Stromal cell of bone marrow (primary cell): ENCODE measurements at places on chromosomes 7 and 10.

DNA sequence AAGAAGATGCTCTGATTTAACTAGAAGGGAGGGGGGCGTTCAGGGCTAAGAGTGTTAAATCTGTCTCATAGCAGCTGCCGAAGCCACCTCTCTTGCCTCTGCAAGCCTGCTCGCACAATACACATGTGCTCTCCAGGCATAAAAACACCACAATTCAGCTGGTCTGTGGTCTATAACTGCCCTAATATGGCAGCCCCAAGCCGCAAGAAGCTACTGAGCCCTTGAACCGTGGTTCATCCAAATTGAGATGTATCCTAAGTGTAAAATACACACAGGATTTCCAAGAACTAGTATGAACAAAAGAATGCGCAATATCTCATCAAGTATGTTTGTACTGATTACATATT, 70.8 kb upstream of the FGFR2 start:
- no peak for DNase-seq

- DNase-seq: no peak
Measured at GRCh38 chr7:78039790-78040776, 241.5 kb downstream of the PHTF2 start.

DNA sequence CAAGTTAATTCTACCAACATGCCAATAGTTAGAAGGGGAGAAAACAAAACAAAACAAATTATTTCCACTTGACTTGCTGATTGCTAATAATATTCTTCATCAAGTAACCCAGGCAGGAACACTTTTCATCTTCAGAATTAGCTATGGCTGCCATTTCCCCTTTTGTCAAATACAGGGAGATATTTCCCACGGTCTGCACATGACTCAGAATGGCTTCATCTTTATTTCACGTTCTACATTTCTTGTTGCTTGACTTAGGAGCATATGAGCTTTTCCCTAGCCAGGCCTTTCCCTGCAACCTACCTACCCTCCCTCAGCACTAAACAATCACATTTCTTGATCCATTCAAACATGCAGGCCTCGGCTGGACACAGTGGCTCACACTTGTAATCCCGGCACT, 6.5 kb downstream of the CPVL start:
- DNase-seq: no peak

DNA sequence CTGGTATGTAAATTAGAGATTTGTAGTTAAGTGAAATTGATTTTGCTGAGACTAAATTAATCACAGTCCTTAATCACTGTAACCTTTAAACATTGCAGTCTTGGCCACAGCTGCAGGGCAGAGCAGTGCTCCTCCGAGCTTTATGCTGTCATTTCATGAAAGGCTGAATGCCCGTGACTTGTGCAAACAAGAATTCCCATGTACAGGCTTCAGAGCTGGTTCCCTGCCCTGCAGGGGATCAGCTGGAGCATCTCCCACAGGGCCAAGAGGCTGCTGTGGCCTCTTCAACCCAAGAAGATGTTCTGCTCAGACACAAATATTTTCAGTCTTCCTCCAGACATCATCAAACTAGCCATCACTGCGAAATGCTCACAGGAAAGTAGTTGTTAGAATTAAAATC, 419.1 kb downstream of the AUTS2 start:
- DNase-seq: no peak

- DNase-seq: no peak
Measured at GRCh38 chr10:69710008-69710888, 80.2 kb downstream of the FAM241B start.

- DNase-seq: no peak
Measured at GRCh38 chr10:114042895-114043531, 653 bp upstream of the ADRB1 start.

DNA sequence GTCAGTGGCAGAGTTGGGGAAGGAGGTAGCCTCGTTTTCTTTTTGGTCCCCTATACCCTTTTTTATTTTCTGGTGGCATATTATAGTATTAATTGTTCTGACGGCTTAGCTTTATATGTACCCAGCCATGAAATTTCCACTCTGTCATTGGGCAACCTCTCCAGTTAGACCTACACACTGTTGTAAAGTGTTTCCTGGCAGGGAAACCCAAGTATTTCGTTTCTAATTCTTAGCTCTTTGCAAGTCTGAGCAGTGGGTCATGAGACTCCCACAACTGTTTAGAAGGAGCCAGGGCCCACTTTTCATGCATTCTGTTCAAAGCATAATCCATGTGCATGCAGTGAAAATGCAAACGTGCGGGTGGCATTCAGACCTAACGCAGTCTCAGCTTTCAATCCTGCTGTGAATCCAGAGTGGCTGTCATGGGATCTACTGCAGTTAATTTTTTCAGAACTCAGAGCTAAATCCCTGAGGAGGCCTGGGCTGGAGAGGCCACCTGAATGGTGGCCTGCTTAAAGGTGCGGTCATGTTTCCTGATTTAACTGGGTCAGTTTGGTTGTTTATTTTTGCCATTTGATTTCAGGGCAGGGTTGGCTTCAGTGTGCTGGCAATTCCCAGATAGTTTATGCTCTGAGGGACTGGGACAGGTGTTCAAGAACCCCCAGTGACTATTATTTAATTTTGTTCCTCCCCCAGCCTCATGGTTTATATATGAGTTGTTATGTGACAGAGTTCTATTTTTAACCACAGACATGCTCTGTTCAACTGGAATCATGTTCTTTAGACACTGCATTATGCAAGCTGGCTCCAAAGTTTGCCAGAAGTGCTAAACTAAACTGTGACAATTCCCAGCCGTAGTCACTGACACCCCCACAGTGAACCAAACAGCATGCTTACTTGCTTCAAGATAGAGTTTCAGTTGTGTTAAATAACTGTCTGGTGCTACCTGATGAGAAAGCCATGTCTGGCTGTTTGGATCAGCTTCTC, 27.4 kb upstream of the SYPL1 start:
- DNase-seq: peak; percentile 31

GRCh38 chr7:1452205-1452604, 7.1 kb downstream of the MICALL2 start:
- DNase-seq: no peak

GRCh38 chr10:45000752-45001380, at the start of gene ZNF22:
Gene ZNF22, plus strand, starts transcription at chr10:45000923. Its CDS starts 2,446 bp downstream, at chr10:45003369.
- DNase-seq: no peak

DNA sequence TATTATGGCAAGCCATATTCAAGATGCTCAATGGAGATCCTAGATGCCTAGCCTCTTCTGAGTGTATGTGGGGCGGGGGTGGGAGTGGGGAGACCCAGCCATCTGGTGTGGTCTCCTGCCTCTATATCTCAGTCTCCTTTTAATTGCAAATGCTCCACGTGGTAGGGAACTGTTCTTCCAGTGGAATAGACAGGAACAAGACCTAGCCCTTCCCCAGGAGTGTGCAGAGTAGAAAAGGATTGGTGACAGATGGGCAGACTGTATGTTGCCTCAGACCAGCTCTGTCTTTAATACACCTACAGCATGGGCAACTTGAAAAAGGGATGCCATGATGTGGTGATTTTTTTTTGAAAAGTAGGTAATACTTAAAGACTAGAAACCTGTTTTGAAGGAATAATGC, 12.6 kb downstream of the CYP3A5 start:
- no peak for DNase-seq

GRCh38 chr7:78924581-78924980, 528.9 kb downstream of the MAGI2 start:
- peak; percentile 20 for DNase-seq

DNA sequence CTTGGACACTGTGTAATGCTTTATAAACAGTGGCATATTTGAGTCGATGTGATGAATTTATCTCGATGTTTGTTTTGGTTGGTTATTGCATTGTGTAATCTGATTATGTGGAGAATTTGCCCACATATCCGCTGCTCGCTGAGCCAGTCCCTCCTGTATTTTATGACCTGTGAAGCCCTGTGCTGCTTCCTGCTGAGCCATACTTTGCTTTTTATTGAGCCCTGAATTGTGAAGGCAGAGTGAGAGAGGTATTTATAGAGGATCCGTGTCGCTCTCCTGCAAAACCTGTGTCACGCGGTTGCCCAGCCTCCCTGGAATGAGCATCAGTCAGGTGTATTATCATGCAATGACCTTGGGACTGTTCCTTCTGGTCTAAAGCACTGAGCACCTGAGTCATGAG, 253.7 kb downstream of the ARHGAP21 start:
- no peak for DNase-seq

DNA sequence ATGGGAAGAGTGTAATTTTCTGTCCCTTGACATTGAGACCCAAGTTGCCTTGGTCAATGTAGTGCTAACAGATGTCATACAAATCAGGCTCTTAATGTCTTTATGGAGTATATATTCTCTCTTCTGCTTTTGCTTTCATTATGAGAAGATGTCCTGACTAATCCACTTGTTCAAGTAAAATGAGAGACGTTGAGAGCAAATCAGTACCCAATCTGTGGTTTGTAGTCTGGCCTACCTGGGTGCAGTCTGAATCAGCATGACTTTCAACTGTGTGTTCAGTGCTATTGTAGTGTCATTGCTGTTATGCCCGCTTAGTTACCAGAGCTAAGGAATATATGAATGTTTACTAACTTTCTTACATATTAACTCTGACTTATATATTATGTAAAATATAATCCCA, 612.4 kb downstream of the ANKRD7 start:
- DNase-seq: no peak

DNA sequence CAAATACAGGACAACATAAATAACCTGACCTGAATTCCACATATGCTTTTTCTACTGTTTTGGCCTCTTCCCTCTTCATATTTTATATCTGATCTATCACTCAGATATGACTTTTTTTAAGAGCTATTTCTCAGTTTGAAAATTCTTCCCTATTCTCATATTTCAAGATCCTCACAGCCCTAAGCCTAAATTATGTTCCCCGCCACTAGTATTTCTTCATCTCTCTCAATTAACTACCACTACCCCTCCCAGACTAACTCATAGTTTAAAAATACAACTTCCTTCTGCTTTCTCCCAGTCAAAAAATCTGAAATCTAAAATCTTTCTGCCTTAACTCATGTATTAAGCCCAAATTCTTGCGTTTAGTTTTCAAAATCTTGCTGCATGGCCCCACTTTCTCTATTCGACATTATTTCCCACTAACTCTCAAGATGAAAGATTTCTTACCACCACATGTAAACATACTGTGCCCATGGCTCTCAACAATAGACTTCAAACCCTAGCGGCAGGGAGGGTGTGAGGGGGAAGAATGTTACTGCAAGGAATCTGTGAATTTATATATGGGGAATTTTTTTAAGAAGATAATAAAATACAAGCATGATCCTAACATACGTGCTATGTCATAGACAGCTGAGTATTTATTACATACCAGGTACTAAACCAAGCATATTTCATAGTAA, 64.6 kb downstream of the TFEC start:
- no peak for DNase-seq

DNA sequence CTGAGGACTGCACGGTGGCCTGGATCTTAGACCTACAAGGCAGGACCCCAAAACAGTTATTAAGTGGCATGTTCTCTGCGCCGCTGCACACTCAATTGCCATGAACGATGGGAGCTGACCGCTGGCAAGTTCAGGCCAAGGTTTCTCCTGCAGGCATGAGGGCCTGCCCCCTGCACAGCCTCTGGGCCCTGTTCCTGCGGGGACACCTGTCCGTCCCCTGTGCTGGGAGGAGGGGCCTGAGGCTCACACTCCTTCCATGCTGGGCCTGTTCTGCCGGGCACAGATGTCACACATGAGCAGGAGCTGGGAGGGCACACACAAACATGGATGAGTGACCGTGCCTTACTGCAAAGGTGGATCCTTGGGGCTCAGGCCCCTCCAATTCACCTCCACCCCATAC, 90.0 kb downstream of the PTPRN2 start:
- DNase-seq: no peak

- DNase-seq: no peak
Measured at GRCh38 chr7:46814516-46815250, 767.2 kb downstream of the TNS3 start.

DNA sequence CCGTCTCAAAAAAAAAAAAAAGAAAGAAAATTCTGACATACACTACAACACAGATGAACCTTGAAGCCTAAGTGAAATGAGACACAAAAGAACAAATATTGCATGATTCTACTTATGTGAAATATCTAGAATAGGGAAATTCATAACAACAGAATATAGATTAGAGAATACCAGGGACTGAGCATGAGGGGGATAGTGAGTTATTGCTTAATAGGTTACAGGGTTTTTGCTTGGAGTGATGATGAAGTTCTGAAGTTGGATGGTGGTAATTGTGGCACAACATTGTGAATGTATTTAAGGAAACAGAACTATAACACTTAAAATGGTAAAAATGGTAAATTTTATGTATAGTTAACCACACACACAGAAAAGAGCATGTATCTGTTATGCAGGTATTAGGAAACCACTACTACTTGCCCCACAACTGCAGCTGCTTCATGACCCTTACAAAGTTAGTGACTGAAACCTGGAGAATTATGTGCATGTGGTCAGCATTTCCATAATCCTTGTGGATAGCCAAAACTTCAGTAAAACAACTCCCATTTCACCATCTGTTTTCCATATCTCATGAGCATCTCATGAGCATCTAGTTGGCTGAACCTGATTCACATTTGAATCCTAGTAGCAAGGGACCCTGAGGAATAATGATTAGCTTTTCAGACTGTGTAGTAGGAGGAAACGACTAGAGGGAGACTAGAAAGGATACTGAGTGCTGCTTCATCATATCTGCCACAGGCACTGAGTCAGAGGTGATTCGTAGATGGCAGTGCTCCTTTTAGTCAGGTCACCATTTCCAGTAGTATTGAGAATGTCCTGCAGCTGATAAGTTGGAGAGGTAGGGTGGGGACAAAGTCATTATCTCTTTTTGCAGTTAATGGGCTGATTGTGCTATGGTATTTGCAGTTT, 26.3 kb downstream of the SAMD8 start:
- peak; percentile 70 for DNase-seq

DNA sequence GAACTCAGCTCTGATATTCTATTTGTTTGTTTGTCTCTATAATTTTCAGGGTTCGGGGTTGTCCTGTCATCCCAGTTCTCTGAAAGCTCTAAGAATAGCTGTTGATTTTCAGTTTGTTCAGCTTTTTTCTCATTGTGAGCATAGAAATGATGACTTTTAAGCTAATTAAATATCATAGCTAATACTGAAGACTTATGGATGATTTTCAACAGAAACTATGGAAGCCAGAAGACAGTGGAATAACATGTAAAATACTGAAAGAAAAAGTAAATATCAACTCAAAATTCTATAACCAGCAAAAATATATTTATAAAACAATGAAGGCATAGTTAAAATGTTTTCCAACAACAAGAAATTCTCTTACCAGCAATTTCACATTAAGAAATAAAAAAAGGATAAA, 96.4 kb upstream of the ETV1 start:
- no peak for DNase-seq

- DNase-seq: no peak
Measured at GRCh38 chr10:95312257-95312656, 21.5 kb upstream of the PDLIM1 start.
